ENCODE measurements at places on chromosomes 2 and 18.

DNA sequence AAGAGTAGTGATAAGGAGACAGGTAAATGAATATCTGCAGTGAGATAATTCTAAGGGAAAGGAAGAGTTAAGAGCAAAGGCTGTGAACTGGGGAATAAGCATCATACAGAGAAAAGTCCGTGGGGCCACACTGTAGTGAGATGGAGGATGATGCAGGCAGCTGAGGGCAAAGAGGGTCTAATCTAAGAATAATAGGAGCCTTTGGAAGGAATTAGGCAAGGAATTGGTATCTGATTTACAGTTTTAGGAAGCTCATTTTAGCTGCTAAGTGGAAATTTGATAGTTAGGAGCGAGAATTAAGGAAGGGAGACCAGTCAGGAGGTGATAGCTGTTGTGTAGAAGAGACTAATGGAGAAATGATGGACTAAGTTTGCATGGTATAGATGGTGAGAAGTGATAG is 43.5 kb downstream of the KIF5C start:
- no peak for DNase-seq

GRCh38 chr2:105324732-105325131 is 4.8 kb downstream of the TGFBRAP1 start:
- no peak for DNase-seq

GRCh38 chr2:232609607-232610006 is 23.8 kb upstream of the EFHD1 start:
- no peak for DNase-seq

DNA sequence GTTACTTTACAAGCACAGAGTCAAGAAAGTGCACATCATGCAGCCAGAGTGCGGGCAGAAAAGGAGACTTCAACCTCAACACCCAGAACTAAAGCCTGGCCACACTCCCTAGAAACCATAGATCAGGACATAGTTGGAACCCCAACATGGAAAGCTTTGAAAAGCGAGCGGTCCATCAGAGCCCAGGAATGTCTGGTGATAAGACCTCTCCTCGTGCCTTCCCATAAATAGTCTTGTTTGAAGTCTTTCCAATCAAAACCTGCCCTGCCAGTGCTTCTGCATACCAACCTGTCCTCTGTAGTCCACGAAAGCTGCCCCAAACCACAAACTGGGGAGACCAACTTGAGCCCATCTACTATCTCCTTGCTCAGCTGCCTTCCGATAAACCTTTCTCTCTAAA is 55.5 kb downstream of the NEURL3 start:
- DNase-seq, result no peak

DNA sequence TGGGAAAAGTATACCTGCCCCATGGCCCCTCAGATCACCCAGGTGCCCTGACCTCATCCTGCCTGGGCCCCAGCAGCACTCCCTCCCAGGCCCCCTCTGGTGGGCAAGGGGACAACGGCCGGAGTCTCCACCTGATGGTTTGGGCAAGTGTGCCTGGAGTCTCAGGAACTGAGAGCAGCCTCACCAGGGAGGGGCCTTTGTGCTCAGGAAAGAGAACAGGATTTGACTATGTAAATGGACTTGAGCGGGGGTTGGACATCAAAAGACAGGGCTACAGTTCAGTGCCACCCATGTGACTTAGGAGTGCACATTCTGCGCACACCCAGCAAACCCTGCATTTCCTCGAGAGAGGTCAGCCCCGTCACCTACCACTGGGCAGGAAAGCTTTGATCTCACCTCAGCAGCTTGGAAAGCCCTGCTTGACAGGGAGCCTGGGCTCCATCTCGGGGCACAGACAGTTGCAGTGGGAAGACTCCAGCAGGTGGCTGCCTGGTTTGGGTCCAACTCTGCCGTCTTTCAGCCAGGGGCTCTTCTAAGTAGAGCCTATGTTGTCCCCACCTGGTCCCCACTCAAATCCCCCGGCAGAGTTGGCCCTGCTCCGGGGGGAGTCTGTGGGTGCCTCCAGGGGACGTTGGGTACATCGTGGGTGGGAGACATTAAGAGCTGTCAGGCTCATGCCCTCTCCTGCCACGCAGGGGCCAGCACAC is 3.3 kb downstream of the INPP5D start:
- peak; percentile 30 for DNase-seq

GRCh38 chr18:73232933-73233332 is 365.1 kb upstream of the NETO1 start:
- DNase-seq, result no peak

DNA sequence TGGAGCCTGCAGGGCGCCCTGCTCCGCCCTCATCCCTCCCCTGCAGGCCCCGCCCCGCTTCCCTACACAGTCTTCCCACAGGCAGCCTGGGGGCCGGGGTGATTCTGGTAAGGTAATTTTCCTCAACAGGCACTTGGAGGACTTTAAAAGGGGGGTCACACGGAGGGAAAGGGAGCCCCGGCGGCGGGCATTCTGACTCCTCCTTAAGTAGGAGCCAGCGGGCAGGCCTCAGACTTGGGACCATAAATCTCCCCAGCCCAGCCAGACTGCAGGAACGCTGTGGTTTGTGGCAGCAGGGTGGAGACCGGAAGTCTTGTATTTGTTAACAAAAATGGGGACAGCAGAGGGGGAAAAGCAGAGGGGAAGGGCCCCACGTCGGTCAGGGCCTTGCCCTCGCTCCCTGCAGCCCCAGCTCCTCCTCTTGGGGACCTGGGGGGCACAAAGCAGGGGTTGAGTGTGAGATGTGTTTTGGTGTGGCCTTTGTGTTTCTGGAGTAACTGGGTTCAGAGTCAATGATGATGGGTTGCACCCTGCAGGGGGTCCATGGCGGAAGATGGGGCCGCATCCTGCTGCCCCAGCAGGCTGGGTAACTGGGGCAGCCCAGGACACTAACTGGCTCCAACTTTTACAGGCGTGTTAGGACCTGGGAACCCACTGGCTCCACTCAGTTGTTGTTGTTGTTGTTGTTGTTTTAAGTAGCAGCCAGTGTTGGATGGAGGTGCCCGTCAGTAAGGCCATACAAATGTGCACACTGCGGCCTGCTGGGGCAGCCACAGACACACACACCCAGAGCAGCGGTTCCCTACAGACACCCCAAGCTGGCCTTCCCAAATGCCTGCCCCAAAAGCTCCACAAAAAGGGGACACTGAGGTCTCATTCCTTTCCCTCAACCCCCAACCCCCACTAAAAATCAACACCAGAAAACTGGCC is 27.7 kb downstream of the SMAD7 start:
- no peak for DNase-seq

DNA sequence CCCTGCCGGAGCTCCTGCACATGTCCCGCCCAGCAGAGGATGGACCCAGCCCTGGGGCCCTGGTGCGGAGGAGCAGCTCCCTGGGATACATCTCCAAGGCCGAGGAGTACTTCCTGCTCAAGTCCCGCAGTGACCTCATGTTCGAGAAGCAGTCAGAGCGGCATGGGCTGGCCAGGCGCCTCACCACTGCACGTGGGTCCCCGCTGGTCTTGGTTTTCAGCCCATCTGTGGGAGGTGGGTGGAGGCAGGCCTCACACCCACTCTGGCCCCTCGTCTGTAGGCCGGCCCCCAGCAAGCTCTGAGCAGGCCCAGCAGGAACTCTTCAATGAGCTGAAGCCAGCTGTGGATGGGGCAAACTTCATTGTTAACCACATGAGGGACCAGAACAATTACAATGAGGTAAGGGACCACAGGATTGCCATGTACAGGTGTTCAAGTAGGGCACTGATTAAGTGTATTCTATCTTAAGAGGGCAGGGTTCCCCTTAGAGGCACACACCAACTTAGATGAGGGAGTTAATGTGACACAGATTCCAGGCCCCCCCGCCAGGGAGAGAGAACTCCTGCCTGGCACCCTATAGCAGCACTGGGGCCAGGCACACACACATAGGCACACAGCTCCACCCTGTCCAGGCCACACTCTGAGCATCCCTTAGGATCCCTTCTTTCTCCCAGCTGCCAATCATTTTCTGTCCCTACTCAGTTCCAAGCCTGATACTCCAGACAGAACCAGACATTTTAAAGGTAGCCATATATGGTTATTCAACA is 5.4 kb upstream of the CHRNG start:
- DNase-seq, result no peak

- no peak for DNase-seq
These were observed 42.4 kb downstream of the POMC start for GRCh38 chr2:25125976-25126375.

- DNase-seq, result no peak
These were observed 31.9 kb downstream of the ACSL3 start for GRCh38 chr2:222892761-222893160.

GRCh38 chr18:46531482-46531881 is 125.5 kb downstream of the LOXHD1 start:
- no peak for DNase-seq

- no peak for DNase-seq
These were observed 155.9 kb upstream of the TPO start for GRCh38 chr2:1257334-1257733.

DNA sequence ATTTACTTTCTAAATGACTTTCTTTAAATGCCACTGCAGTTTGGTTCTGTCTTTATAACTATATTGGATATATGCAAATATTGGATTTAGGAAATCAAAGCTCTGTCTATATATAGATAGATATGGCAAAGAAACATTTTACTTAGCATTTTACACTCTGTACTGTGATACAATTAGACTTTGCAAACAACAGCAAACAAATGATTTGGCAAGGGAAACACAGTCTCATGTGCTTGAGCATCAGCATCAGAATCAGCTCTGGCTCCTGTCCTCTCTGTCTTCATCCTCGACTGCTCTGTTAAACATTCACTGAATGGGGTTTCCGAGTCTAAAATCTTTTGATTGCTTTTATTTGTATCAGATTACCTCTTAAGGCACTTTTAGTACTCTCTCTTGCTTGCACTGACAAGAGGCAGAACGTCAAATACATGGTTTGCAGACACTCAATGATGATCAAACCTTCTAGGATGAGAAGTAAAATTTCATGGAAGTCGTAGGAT is 176.8 kb upstream of the LRP1B start:
- no peak for DNase-seq
